Activated naive CD8-positive, alpha-beta T cell treated with anti-CD3 and anti-CD28 coated beads, Interleukin-2, amount 10 ng/mL, durations not matched to agents 7 days and 5 days (primary cell): ENCODE measurements at places on chromosomes 1 and 21. TPM values are rescaled to one million over a fixed set of nuclear protein-coding genes. Genes with fewer than 3 reads are reported as not detected.

FCMR gene
- total RNA-seq, result 159 TPM

BSND gene
- total RNA-seq, result not detected

STRIP1 gene
- total RNA-seq, result 47.5 TPM

EPHB2 gene
- total RNA-seq, result 0.25 TPM

CD244 gene
- total RNA-seq, result 7.8 TPM

ATP6V1G3 gene
- not detected for total RNA-seq

SLC44A5 gene
- 0.89 TPM for total RNA-seq

ERICH3 gene
- total RNA-seq, result not detected

DNA sequence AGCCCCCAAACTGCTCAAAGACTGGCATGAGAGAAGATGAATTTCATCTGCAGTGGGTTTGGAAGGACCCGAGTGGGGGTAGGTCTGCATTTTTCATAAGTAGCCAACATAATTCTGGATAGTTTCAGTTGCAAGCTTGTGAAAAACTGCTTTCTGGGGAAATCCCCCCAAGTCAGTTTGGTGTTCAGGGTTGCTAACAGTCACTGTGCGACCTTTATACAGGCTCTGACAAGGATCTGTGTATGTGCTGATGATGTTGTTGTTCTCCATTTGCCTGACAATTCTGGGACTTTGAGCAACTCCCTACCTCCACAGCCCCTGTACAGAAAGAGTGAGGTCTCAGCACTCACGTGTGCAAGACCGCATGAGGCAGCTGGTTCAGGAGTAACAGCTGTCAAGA lies 87.9 kb downstream of the SUSD4 start:
- H3K27ac ChIP-seq, result no peak overlapping the region
- peaks cover 9% of the 10 kb centered on the region for H3K27me3 ChIP-seq
- H3K36me3 ChIP-seq, result no peaks in the 10 kb centered on the region
- no peak overlapping the region for H3K4me3 ChIP-seq

GRCh38 chr1:225892307-225892706 lies 3.4 kb upstream of the LEFTY1 start:
- no peak overlapping the region for H3K4me3 ChIP-seq
- DNase-seq, result no peak
- peaks cover 19% of the 10 kb centered on the region for H3K27me3 ChIP-seq
- H3K4me1 ChIP-seq, result peaks cover 11% of the 10 kb centered on the region
- H3K36me3 ChIP-seq, result no peaks in the 10 kb centered on the region

DNA sequence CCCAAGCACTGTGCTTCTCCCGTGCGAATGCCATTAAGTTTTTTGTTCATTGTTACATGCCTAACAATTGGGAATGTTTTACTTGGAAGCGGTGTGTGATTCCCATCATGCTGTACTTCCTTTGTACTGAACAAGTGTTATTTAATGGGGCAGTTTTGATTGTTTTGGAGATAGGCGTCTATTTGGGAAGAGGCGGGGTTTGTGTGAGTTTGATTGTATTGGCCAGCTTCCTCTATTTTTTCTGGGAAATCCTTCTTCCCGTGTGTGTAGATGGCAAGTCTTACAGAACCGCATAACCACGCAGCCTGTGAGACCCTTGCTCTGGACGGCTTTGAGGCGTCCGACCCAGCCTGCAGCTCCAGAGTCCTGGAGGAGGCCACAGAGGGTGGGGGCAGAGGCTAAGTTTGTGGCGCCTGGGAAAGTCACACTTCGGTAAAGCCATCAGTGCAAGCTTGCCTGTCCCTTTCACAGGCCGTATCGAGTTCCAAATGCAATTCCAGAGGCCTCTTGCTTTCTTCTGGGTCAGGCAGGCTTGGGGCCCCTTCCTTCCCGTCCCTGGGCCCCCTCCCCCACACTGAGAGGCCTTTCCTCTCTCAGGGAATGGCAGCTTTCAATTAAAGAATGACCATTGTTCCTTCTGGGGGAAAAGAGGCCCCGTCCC lies 210.3 kb downstream of the TOMM20 start:
- DNase-seq, result peak; percentile 15
- no peak overlapping the region for H3K4me3 ChIP-seq
- H3K4me1 ChIP-seq, result peaks cover 8% of the 10 kb centered on the region
- peak overlapping the region; percentile 45 for H3K27ac ChIP-seq
- H3K36me3 ChIP-seq, result peaks cover 9% of the 10 kb centered on the region

DNA sequence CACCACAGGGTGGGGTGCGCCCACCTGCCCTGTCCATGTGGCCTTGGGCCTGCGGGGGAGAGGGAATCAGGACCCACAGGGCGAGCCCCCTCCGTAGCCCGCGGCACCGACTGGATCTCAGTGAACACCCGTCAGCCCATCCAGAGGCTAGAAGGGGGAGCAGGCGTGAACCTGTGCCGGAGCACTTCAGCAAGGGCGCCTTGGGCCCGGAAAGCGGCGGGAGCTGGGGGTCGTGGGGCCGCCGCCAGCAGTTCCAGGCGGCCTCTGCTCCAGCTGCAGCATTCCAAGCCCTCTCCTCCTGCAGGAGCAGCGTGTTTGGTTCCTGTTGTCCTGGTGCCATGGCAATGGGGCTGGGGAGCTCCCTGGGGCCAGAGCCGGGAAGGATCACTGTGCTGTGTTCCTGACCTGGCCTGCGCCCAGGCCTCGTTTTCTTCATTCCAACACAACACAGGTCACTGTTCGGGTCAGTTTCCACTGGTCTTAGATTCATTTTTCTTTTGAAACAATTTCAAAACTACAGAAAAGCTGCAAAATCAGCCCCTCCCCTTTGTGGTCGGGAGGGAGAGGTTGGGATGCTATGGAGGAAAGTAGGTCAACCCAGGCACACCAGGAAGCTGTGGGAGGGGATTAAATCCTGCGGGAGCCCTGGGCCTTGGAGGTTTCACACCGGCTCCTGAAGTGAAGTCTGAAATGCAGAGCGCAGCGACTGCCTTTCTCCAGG lies 18.8 kb downstream of the SLX9 start:
- H3K36me3 ChIP-seq, result peaks cover 7% of the 10 kb centered on the region
- no peaks in the 10 kb centered on the region for H3K27me3 ChIP-seq
- no peak overlapping the region for H3K27ac ChIP-seq
- no peak overlapping the region for H3K4me3 ChIP-seq
- peaks cover 2% of the 10 kb centered on the region for H3K4me1 ChIP-seq

DNA sequence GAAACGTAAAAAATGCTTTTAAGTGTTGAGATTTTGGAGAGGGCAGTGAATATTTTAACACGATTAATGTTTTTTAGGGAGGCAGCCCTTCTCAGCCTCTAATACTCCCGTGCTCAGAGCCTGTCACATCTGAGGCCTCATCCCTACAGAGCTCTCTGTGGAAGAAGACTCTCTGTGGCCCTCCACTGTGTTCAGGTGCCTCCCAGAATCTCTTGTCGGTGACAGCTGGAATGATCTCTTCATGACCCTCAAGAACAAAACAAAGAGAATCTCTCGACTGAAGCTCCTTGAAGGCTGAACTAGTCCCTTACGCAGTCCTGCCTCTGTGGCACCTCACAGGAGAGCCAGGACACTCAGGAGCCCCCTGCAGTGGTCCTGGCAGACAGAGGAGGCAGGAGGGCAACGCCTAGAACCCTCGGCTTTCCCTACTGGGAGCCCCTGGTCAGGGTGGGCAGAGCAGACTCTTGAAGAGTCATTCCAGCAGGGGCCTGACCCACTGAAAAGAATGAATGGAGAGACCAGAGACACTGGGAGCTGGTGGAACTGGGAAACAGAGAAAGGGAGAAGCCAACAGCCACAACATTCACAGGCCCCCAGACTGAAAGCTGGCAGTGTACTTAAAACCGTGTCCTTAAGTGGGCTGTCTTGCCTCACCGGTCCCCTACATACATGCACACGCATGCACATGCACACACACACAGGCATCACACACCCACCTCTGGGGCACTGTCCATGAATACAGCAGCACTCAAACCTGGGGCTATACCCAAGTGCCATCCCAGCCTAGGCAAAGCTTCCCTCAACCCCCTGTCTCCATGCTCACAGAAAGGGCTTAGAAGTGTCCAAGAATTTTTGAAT lies 67.5 kb upstream of the ANGPTL1 start:
- H3K36me3 ChIP-seq, result no peaks in the 10 kb centered on the region
- H3K4me1 ChIP-seq, result peaks cover 10% of the 10 kb centered on the region

DNA sequence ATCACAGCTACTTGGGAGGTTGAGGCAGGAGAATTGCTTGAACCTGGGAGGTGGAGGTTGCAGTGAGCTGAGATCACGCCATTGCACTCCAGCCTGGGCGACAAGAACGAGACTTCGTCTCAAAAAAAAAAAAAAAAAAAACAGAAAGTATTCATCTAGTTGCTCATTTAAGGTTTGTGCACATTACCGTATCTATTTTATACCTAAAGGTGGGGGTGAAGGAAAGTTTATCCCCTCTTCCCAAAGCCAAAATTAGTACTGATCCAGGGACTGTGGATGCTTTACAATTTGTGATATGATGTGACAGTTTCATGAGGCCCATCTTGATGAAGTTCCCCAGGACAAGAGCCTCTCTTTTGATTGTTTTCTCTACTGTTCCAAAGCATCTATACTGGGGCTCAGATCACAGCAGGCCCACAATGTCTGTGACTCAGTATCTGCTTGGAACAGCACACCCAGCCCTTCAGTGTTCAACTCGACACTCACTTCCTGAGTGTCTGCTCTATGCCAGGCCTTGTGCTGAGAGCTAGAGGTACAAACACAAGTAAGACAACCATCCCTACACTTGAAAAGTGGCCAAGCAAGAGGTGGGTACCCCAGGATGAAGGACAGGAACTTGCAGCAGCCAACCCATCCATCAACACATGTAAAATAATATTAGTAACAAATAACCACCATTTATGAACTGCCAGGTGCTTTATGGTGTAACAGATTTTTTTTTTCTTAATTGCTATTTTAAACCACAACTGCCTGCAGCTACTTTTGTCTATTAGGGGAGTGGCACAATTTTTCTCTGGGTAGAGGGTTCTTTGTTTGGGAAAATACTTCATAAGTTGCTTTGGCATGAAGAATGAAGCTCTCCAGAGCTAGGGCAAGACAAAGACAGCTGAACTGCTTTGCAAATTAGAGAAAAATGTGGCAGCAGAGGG lies 29.0 kb upstream of the KHDRBS1 start:
- DNase-seq, result no peak
- peak overlapping the region; percentile 91 for H3K27ac ChIP-seq
- H3K4me1 ChIP-seq, result peaks cover 42% of the 10 kb centered on the region
- peaks cover 4% of the 10 kb centered on the region for H3K36me3 ChIP-seq

DNA sequence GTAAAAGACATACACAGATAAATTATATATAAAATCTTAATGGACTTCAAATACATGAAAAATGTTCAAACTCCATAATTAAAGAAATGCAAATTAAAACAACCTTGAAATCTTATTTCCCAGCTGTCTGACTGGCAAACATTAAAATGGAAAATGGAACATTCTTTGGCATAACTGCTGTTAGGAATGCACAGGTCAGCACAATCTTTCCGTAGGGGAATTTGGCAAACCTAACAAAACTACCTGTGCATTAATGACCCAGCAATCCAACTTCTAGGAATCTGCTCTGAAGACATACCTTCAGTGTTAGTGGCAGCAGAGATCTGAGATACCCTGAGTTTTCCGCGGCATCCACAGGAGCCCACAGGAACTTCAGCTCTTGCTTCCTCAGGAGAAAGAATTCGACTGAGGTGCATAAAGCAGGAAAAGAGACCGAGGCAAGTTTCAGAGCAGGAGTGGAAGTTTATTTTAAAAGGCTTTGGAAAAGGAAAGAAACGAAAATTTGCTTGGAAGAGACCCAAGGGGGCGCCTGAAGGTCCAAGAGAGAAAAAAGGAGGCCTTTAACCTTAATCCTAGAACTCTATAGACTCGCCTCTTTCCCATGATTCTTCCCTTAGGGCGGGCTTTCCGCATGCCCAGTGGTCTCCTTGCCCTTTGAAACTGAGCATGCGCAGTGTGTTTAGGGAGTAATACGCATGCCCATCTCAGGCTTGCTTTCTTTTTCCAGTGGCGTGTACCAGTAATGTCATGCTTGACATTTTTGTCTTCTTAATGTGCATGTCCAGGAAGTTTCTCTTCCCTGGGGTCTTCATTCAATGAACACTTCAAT lies 24.8 kb downstream of the LYPD8 start:
- no peak overlapping the region for H3K27ac ChIP-seq
- no peaks in the 10 kb centered on the region for H3K36me3 ChIP-seq
- H3K27me3 ChIP-seq, result peaks cover 3% of the 10 kb centered on the region
- no peak overlapping the region for H3K4me3 ChIP-seq

GRCh38 chr1:232422898-232423297 lies 207.0 kb downstream of the SIPA1L2 start:
- H3K4me1 ChIP-seq, result no peaks in the 10 kb centered on the region
- no peak overlapping the region for H3K4me3 ChIP-seq
- DNase-seq, result no peak
- no peak overlapping the region for H3K27ac ChIP-seq
- H3K36me3 ChIP-seq, result no peaks in the 10 kb centered on the region

GRCh38 chr1:56169856-56170255 lies 409.5 kb downstream of the PLPP3 start:
- no peaks in the 10 kb centered on the region for H3K27me3 ChIP-seq
- no peak for DNase-seq
- no peaks in the 10 kb centered on the region for H3K4me1 ChIP-seq
- no peak overlapping the region for H3K4me3 ChIP-seq

GRCh38 chr1:185045814-185046492 lies 595 bp downstream of the RNF2 start:
- no peaks in the 10 kb centered on the region for H3K27me3 ChIP-seq
- no peaks in the 10 kb centered on the region for H3K36me3 ChIP-seq
- H3K4me1 ChIP-seq, result peaks cover 25% of the 10 kb centered on the region
- DNase-seq, result no peak
- H3K4me3 ChIP-seq, result peak overlapping the region; percentile 89
- H3K27ac ChIP-seq, result peak overlapping the region; percentile 89

DNA sequence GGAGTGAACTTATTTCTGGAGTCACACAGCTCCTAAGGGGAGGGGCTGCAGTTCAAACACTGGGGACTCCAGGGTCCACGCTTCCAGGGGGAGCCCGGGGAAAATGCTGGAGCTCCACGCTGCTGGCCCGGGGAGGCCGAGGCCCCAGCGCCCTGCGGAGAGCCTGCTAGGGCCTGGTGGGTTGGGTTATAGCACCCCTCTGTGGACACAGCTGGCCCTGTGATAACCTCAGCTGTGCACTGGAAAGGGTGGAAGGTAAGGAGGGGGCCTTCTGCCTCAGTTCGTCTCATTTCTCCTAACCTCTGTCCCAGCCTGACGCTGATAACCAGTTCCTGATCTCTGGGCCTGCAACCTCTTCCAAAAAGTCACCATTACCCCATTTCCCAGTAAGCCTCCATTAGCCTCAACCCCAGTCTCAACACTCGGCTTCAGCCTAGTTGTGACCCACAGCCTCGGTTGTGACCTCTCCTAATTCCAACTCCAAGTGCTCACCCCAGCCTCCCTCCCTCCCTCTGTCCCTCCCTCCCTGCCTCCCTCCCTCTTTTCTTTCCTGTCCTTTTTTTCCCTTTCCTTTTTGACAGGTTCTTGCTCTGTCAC lies 7.1 kb downstream of the NBL1 start:
- H3K27me3 ChIP-seq, result no peaks in the 10 kb centered on the region
- DNase-seq, result peak; percentile 62
- no peak overlapping the region for H3K4me3 ChIP-seq
- H3K27ac ChIP-seq, result no peak overlapping the region

- H3K4me3 ChIP-seq, result peak overlapping the region; percentile 72
- peak; percentile 63 for DNase-seq
- peaks cover 64% of the 10 kb centered on the region for H3K4me1 ChIP-seq
- no peaks in the 10 kb centered on the region for H3K27me3 ChIP-seq
- H3K27ac ChIP-seq, result peak overlapping the region; percentile 97
Observed at GRCh38 chr1:161185282-161185682, 8.0 kb upstream of the B4GALT3 start.

- peak overlapping the region; percentile 53 for H3K4me3 ChIP-seq
- peaks cover 27% of the 10 kb centered on the region for H3K4me1 ChIP-seq
- peak overlapping the region; percentile 71 for H3K27ac ChIP-seq
- no peak for DNase-seq
Observed at GRCh38 chr1:101453844-101454243, 217.0 kb downstream of the S1PR1 start.

GRCh38 chr1:231037585-231038517 lies 2.2 kb downstream of the FAM89A start:
- no peak for DNase-seq
- no peak overlapping the region for H3K27ac ChIP-seq
- H3K4me1 ChIP-seq, result peaks cover 23% of the 10 kb centered on the region
- H3K36me3 ChIP-seq, result peaks cover 3% of the 10 kb centered on the region
- H3K27me3 ChIP-seq, result peaks cover 18% of the 10 kb centered on the region
